ENCODE measurements at places on chromosomes 2 and 18.

DNA sequence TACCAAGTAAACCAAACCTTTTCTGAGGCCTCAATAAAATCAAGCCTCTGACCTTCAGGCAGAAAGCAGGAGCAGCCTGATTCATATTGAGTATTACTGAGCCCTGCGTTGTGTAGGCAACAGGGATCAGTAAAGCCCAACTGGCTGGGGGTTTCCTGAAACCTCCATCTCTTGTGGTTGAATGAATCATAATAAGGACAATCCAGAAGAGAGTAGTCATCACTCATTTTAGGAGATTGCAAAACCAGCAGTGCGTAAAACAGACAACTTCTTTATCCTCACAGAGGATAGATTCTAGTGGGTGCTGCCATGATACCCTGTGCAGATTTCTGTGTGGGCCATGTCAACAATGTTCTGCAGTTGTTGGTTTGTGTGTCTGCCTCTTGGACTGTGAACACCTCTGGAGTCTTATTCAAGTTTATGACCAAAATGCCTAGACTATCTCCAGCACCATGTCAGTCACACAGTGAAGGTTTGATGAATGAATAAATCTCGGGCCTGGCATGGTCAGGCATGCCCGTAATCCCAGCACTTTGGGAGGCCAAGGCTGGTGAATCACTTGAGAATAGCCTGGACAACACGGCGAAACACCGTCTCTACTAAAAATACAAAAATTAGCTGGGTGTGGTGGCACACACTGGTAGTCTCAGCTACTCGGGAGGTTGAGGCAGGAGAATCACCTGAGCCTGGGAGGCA, 51.8 kb upstream of the RAB27B start:
- no peak for DNase-seq

GRCh38 chr18:32242395-32242794, 52.6 kb downstream of the MEP1B start:
- DNase-seq: no peak

GRCh38 chr18:77006305-77007175, 126.0 kb downstream of the MBP start:
- DNase-seq: no peak

DNA sequence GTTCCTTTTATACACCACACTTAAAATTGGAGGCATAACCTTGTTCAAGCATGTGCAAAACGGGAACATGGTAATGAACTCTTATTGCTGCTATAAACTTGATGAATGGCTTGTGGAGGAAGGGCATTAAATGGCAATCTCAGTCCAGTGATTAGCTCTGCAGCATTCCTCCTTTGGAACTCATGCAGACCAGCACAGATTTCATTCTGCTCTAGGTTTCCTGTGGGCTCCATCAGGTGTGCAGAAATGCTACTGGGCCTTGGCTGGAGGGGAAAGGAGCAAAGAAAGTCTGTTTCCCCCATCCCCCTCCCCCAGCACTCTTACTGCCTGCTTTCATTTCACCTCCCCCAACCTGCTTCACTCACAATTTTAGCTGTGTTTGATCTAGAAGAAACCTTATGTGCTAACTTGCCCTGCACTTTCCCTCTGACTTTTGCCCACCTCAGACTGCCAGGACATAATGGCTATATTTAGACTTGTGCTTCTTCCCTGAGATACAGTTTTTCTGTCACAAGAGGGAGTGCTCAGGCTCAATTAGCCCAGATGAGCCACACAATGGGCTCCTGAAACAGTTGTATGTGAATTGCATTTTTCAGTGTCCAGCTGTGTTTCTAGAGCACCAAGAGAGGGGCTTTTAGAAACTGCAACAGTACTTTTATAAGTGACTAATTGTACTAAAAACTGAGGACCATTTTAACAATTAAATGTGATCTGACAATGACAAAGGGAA, 109.8 kb downstream of the FSHR start:
- DNase-seq: no peak

GRCh38 chr2:12605936-12606335, 110.8 kb upstream of the TRIB2 start:
- no peak for DNase-seq

DNA sequence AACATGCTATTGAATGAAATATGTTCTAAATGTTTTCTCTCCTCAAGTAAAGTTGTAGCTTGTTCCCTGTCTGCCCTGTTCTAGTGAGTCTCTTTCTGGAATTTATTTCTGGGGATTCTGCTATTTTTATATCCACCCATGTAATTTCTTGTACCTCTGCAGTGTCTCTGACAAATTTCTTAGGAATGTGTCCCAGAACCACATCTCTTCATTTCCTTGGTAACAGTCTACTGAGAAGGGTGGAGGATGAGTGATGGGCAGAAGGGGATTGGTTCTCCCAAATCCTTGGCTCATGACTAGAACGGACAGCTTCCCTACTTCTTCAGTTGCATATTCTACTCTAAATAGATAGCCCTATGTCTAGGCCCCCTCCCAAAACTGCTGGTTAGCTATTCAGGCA, 490.6 kb upstream of the LINC00305 start:
- DNase-seq: no peak

DNA sequence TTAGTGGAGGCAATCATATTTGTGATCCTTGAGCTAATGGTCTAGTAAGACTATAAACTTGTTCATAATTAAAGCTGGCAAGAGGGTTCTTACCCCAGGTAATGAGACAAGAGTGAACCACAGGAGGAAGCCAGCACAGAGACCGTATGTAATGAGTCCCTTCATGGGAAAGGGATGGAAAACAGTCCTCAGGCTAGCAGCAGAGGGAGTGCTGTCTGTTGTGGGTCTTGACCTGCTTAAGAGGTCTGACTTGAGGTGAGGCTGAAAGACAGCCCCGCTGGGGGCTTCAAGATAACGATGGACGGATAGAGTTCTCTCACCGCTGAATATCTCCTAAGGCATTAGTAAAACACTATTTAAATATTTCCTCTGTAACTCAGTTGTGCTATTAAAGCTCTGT, 16.2 kb upstream of the POLE4 start:
- DNase-seq: no peak

Data from effector memory CD8-positive, alpha-beta T cell (primary cell).